ENCODE measurements at places on chromosomes 3 and 15.
A peak's percentile ranks its signal among the peaks of the same experiment; 100 is the strongest.

DNA sequence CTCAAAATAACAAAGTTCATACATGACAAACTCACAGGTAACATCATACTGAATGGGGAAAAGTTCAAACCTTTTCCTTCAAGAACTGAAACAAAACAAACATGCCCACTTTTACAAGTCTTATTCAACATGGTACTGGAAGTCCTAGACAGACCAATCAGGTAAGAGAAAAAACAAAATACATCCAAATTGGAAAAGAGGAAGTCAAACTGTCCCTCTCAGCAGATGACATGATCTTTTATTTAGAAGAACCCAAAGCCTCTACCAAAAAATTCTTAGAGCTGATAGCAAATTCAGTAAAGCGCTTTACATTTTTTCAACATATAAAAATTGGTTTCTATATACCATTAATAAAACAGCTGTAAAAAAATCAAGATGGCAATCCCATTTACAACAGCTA lies 219.4 kb downstream of the STAG1 start:
- no peak for DNase-seq

DNA sequence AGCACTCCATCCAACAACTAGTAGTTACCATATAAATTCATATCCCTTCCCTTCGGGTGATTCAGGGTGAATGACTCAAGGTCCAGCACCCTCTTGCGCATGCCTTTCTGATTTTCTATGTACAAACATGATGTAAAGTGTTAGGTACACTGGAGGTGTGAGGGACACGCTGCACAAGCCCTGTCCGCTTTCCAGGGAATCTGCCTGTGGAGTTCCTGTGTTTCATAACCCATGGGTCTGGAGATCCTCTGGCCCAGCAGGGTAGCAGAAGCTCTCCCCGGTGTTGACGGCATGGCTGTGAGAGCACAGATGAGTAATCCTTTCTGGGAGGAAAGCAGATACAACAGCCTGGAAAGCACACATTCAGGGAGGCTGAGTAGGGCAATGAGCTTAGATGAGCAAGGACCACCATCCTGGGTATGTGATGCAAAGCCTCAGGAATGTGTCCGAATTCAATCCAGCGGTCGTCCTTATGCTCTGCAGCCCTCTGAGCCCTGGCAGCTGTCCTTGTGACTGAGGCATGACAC lies 142.9 kb upstream of the TP63 start:
- DNase-seq: peak; percentile 64

- DNase-seq: no peak
These were observed 22.8 kb upstream of the LRRC34 start for GRCh38 chr3:169835533-169835932.

- no peak for DNase-seq
These were observed 64.1 kb upstream of the HEG1 start for GRCh38 chr3:125119752-125120378.

DNA sequence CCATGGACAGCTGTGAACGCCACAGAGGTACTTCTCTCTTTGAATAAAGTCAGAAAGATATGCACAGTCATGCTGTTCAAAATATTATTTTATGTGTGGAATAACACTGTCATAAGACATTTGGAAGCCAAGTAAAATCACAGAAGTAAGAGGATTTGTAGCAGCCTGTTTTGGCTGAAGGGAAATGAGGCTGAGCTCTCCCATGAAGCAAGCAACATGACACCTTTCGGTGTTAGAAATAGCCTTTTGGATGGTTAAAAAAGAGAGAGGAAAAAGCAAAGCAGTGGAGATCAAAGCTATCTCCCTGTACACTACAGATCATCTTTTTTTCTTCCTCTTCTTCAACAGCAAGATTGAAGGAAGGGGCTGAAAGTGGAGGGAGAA lies 755.3 kb downstream of the ROBO1 start:
- DNase-seq: no peak

GRCh38 chr3:148066802-148067201 lies 630.9 kb upstream of the AGTR1 start:
- DNase-seq: no peak

DNA sequence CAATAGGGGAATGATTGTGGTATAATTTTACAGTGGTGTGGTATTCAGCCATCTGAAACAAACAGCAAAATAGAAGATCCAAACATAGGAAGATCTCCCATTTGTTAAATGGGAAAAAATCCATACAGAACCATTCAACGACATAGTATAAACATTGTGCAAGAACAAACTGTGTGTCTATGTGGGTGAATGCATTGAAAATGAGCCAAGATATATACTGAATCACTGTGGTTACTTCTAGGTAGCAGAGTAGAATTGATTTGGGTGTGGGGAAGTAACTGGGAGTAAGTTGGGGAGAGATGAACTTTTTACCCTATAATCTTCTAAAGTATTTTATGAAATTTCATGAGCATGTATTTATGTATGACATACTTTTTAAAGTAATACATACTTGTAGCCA lies 123.1 kb upstream of the UMPS start:
- DNase-seq: no peak

DNA sequence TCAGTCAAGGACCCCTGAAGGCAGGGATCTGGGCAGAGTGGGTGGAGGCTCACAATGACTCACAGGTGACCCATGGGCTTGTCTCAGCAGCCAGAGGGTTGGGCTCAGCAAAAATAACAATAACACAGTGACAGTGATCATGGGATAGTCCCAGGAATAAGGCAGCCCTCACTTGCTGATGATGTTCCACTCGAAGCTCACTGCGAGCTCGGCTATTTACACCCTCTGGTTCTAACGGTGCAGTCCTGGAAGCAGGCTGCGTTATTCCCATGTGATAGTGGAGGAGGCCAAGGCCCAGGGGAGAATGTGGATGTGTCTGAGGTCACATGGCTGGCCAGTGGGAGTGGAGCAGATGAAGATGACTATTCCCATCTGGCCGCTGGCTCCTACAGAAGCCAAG lies 16.2 kb downstream of the CCDC33 start:
- DNase-seq: no peak

DNA sequence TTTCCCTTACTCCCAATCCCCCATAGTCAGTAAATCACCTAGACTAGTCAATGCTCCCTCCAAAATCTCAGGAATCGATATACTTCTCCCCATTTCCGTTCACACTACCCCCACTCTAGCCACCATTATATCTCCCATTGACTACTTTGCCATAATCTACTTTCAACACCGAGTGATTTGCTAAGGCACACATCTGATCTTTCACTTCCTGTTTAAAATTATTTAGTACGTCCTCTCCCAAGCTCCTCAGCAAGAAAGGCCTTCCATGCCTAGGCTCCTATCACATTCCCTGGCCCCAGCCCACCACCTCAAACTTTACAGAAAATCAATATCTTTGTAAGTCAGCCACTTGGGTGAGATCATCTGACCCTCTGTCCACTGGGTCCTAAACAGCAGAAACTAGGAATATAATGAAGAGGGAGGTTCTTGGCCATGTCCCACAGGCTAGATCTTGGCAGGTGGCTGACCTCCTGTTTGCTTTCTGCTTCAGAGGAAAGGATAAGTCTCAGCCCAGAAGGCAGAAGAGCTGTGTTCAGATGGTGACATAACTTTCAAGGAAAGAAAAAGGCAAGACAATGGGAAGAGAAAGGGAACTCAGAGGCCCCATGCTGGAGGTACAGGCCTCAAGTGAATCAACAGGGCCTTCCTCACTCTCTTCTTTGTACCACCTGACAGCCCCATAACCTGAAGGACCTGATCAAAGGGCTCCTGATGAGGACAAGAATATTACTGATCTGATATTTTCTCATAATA lies 103.0 kb downstream of the RPL22L1 start:
- DNase-seq: no peak

DNA sequence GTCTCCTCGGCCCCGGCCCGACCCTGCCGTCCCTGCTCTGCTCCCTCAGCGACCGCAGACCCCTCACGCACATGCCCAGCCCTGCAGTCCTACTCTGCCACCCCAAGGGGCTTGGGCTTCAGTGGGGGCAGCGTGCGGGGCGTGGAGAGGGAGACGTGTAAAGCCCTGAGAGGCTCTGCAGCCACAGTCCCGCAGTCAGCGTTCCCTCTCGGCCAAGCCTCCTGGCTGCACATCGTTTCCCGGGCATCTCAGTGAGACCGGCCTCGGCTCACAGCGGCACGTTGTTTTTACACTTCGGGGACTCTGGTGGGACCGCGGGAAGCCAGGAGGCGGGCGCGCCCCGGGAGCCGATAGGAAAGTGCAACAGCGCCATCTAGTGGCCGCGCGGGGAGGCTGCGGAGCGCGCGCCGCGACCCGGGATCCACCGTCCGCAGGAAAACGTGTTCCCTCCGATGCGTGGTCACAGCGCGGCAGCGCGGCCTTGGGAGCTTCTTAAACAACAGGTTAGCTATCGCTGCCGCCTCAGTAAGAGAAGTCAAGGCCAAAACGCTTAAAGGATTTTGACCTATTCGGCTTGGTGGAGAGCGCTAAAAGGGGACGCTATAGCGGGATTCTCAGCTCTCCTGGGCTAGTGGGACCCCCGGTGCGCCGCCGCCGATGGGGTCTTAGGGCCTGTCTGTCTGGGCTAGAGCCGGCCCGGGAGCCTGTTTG lies 226.8 kb upstream of the IGF1R start:
- DNase-seq: peak; percentile 78

GRCh38 chr3:131277836-131278497 lies 103.6 kb upstream of the NUDT16 start:
- DNase-seq: peak; percentile 19

DNA sequence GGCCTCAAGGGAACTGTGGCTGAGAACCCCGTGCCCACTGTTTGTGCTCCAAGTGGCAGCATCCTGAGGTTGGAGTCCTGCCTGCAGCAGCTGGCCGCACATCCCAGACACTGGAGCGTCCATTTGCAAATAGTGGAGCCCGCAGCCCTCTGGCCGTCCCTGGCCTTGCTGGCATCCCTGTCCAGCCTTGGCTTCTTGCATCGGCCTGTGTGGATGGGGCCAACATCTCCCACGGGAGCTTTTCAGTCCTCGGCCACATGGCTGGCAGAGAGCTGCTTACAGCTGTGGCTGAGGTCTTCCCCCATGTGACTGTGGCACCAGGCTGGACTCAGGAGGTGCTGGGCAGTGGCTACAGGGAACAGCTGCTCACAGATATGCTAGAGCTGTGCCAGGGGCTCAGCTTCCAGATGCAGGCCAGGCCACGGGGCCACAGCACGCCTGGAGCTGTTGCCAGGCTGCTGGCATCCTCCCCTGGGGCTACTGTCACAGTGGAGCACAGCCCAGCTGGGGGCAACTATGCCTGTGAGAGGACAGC lies 71.2 kb downstream of the FAM43A start:
- DNase-seq: peak; percentile 15

GRCh38 chr3:71862371-71863140 lies 77.6 kb upstream of the PROK2 start:
- no peak for DNase-seq

- DNase-seq: no peak
These were observed 30.0 kb downstream of the CHD2 start for GRCh38 chr15:92930054-92930621.

DNA sequence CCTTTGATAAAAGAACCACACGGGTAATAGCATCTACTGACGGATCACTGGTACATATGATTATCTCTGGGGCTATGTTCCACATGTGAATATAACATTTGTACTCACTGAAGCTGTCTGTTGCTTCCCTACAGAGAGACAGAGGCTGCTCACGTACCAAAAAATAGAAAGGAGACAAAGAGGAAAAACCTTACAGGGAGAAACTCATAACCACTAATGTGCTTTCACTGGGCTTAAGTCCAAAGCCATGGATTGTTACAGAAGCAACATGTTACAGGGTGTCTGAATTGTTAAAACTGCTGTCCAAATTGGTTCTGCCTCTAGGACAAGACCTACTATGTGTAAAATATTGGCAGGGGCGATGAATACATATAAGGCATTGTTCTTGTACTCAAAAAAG lies 311.9 kb downstream of the FOXP1 start:
- DNase-seq: no peak

GRCh38 chr15:67745073-67746006 lies 80.0 kb upstream of the SKOR1 start:
- DNase-seq: no peak

DNA sequence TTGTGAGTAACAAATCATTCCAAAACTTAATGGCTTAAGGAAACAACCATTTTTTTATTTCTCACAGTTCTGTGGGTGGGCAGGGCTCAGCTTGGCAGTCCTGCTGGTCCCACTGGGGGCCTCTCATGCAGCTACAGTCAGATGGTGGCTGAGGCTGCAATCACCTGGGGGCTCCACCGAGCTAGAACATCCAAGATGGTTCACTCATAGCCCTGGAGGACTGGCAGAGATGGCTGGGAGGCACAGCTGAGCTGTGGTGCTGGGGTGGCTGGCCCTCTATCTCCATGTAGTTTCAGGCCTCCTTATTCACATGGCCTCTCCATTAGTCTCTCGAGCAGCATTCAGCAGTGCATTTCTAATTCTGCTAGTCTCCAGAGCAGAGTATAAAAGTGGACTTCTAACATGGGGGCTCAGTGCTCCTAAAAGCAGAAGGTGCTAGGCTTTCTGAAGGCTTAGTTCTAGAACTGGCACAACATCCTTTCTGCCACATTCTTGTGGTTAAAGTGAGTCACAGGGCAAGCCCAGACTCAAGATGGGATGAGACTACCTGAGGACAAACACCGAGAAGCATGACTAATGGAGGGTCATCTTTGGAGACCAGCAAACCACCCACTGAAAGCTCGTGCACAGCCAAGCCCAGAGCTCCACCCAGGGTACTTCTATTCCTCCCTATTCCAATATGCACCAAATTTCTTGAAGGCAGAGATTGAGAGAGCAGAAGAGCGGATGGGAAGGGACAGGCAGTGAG lies 6.3 kb downstream of the CAV3 start:
- DNase-seq: no peak

- no peak for DNase-seq
These were observed 22.8 kb upstream of the FLNB start for GRCh38 chr3:57985176-57985983.

DNA sequence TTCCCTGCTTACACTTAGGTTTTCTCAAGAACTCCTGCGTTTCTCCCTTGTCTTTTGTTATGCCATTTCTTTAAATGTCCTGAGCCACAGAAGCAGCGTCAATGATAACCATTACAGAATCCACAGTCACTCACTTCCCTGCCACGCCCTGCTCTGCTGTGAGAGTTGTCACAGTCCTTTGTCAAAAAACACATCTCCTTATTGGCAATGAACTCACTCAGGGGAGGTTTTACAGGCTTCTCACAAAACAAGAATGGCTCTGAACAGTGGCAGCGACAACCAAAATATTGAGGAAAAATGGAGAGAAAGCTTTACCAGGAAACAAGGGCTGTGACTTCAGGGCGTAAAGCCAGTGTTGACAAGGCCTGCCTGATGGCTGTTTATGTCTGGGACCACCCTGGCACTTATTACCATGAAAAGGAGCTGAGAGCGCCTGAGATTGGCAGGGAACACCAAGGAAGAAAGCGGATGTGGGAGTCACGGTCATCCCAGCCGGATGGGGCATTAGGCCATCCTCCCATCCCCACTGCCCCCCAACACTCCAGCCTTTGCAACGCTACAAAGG lies 111.5 kb downstream of the ADAMTS9 start:
- no peak for DNase-seq

- no peak for DNase-seq
These were observed 466.6 kb downstream of the RAP2B start for GRCh38 chr3:153628591-153628990.

GRCh38 chr3:155001289-155002010 lies 78.7 kb upstream of the MME start:
- DNase-seq: no peak
